ENCODE measurements at places on chromosomes 12 and 14.

DNA sequence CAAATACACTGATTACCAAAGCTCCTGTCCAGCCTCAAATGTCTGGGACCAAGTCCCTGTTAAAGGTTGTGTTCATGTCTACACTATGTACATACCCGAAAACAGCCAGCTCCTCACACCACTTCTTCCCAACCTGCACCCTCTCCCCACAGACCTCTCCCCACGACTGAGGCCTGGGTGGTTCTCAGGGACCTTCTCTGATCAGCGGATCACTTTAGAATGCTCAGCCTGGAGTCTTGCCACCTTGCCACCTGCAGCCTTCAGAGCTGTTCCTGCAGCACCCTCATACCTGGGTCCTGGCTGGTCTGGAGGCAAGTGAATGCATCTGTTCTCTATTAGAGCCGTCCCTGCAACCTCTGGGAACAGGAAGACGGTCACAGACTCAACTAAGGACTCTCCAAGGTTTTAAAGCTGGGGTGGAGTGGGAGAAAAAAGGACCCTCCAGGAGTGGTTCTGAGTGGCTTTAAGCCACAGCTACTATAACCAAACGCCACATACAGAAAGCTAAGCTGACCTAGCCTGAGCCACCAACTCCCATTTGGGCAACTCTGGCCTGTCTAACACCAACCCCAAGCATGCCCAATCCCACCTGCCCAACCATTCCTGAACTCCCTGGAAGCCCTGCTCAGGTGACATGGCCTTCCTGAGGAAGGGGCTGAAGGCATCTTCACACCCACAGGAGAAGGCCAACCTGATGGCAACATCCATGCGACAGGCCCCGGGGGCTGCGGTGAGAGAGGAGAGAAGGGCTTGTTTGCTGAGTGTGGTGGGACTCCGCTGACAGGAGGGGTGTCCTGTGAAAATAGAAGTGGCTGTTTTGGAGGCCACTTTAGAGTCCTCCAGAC is 8.6 kb downstream of the KRT2 start:
- H3K27me3 ChIP-seq, result peaks cover 55% of the 10 kb centered on the region
- peaks cover 5% of the 10 kb centered on the region for H3K4me1 ChIP-seq
- H3K4me3 ChIP-seq, result no peak overlapping the region
- H3K36me3 ChIP-seq, result no peaks in the 10 kb centered on the region

- H3K27ac ChIP-seq, result no peak overlapping the region
- no peak overlapping the region for H3K4me3 ChIP-seq
- no peaks in the 10 kb centered on the region for H3K4me1 ChIP-seq
- peaks cover 57% of the 10 kb centered on the region for H3K27me3 ChIP-seq
- DNase-seq, result no peak
Measured at GRCh38 chr14:92316176-92316575, 6.8 kb upstream of the SLC24A4 start.

GRCh38 chr14:68262567-68262966 is 443.0 kb downstream of the RAD51B start:
- H3K4me3 ChIP-seq, result no peak overlapping the region
- no peak for DNase-seq
- H3K27me3 ChIP-seq, result no peaks in the 10 kb centered on the region
- peaks cover 10% of the 10 kb centered on the region for H3K36me3 ChIP-seq

- DNase-seq, result no peak
- H3K27ac ChIP-seq, result peak overlapping the region; percentile 82
- peak overlapping the region; percentile 32 for H3K4me3 ChIP-seq
- peaks cover 10% of the 10 kb centered on the region for H3K4me1 ChIP-seq
- no peaks in the 10 kb centered on the region for H3K36me3 ChIP-seq
- H3K27me3 ChIP-seq, result peaks cover 10% of the 10 kb centered on the region
Measured at GRCh38 chr12:76952995-76953394, 74.2 kb upstream of the CSRP2 start.

DNA sequence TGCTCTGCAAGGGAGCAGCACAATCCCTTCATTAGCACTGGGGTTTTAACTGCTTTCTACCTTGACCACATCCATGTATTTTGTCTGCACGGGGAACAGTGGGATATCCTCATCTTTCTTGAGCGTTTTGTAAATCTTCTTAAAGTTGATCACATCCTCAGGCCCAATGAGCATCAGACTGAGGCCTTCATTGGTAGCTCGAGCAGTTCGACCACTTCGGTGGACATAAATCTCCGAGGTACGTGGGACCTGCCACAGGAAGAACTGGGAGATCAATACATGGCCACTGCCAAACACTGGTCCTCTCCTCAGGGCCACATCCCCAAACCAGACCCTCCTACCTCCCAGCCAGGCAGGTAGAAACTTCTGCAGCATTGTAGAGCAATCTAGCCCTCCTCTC is 26.1 kb downstream of the DDX24 start:
- no peak overlapping the region for H3K4me3 ChIP-seq
- no peak for DNase-seq
- H3K27ac ChIP-seq, result no peak overlapping the region
- H3K36me3 ChIP-seq, result peaks cover 54% of the 10 kb centered on the region

- H3K4me1 ChIP-seq, result peaks cover 27% of the 10 kb centered on the region
- DNase-seq, result no peak
- H3K27me3 ChIP-seq, result no peaks in the 10 kb centered on the region
Measured at GRCh38 chr12:68370006-68370590, 37.9 kb upstream of the MDM1 start.

DNA sequence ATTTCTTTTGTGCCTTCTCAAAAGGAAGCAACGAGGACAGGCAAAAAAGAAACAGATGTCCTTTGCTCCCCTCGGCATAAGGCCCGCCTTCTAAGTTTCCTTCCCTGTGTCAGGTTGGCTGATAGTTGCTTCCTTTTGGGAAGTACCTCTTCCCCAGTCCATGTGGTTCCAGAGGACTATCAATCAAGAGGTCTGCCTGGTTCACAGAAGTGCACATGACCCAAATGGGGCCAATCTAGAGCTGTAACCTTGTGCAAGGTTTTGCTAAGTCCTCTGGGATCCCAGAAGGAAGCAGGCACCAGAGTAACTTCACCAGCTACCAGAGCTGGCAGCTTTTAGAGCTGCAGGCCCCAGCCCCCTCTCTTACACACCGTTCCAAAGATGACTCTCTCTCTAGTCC is 42.6 kb downstream of the TMEM63C start:
- peaks cover 33% of the 10 kb centered on the region for H3K27me3 ChIP-seq
- DNase-seq, result no peak
- peaks cover 4% of the 10 kb centered on the region for H3K4me1 ChIP-seq
- H3K27ac ChIP-seq, result no peak overlapping the region
- H3K36me3 ChIP-seq, result no peaks in the 10 kb centered on the region

DNA sequence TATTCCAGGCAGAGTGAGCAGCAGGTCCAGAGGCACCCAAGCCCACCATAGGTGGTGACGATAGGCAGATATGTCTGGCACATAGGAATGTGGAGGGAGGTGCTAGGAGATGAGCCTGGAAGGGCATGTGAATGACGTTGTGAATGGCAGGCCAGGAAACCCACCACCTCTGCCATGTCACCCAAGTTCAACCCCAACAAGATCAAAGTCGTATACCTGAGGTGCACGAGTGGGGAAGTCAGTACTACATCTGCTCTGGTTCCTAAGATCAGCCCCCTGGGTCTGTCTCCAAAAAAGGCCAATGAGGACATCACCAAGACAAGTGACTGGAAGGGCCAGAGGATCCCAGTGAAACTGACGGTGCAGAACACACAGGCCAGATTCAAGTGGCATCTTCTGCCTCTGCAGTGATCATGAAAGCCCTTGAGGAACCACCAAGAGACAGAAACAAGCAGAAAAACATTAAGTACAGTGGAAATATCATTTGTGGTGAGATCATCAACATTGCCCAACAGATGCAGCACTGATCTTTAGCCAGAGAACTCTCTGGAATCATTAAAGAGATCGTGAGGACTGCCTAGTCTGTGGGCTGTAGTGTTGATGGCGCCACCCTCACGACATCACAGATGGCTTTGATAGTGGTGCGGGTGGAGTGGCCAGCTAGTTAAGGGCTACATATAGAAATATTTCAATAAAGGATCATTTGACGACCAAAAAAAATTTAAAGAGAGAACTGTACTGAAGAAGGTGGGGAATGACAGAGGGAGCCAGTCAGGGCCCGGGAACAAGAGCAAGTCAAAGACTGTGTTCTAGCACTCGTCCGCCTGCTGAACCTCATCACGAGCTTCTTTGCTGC is 99.7 kb downstream of the ZFP36L1 start:
- no peak for DNase-seq
- no peak overlapping the region for H3K27ac ChIP-seq
- H3K4me3 ChIP-seq, result no peak overlapping the region
- H3K4me1 ChIP-seq, result peaks cover 50% of the 10 kb centered on the region

DNA sequence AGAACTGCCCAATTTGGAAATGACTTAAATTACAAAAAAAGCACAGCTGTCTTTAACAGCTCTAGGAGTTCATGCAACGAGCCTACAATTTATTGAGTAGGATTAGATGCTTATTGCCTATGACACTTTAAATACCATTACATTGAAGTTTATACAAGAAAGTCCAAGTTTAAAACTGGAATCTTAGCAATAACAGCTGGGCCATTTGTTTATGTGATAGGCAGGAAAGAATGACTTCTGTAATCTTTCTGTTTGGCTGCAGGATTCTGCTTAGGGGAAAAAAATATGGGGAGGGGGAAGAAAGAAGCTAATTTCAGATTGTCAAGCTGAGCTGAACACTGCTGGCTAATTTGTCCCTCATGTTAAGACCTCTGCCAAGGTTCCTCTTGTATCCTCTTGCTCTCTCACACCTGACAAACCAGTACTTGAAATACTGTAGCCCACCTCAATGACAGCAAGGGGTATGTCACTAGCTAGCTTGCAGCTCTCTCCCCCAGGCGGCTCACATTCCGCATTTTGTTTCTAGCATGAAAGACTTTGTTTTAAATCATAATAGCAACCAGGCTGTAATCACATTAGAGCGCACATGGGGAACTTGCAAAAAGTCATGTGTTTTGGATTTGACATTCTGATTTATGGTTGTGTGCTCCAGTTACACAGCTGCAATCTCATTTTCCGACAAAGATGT is 384.8 kb downstream of the BMP4 start:
- peaks cover 4% of the 10 kb centered on the region for H3K27me3 ChIP-seq
- no peak for DNase-seq
- no peaks in the 10 kb centered on the region for H3K36me3 ChIP-seq
- no peak overlapping the region for H3K4me3 ChIP-seq
- peaks cover 13% of the 10 kb centered on the region for H3K4me1 ChIP-seq
- H3K27ac ChIP-seq, result no peak overlapping the region

DNA sequence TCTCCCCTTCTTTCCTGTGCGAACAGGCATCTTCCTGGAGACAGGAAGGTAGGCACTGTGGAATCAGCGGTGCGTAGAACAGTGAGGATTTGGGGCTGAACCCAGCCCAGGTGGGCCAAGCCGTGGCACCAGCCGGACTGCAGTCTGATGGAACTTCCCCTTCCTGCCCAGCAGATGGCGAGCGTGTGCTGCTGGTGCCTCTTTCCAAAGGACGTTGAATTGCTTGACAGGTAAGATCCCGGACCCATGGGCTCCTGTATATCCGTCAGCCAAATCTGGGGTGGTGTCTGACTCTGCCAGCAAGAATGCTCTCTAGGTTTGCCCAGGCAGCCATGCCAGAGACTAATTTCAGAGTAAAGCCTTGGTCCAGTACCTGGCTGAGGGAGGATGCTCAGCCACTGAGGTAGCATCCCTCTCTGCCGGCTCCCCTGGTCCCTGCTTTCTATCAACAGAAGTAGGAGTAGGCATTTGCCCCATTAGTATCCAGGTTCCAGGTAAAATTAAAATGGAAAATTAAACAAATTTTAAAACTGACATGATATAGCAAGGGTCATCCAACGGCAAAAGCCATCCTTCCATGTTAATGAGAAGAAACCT is 21.1 kb upstream of the KCNA5 start:
- H3K27ac ChIP-seq, result no peak overlapping the region
- H3K36me3 ChIP-seq, result no peaks in the 10 kb centered on the region
- no peak overlapping the region for H3K4me3 ChIP-seq
- H3K4me1 ChIP-seq, result peaks cover 11% of the 10 kb centered on the region
- no peak for DNase-seq

DNA sequence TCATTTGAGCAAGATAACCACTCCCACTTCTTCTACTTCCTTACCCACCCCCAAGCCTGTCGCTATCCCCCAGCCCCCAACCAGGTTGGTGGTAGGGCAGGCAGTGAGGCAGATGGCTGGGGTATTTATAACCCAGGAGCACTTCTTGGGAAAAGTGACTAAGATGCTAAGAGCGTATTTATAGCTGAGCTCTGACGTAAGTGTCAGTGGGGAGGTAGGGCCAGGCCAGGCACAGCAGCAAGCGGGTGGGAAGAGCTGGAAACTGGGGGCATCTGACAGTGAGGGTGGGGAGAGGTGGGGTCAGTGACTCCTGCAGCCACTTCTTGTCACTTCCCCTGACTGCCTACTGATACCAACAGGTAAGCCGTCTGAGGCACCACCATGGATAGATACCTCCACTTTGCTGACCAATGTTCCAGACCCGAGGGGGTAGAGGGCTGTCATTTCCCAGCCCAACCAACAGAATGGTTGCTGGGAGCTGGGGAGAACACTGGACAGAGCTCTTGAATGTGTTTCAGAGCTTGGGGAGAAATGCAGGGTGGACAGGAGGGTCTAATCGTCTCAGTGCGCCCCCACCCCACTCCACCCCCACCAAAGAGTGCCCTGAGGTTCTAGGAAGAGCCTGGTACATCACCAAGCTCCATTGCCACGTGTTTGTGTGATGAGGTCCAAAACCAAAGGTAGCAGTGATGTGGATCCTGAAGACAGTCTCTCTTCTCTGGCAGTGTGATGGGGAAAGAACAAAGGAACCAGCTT is 2.7 kb upstream of the INHBE start:
- peaks cover 10% of the 10 kb centered on the region for H3K4me1 ChIP-seq
- no peaks in the 10 kb centered on the region for H3K36me3 ChIP-seq
- H3K27me3 ChIP-seq, result peaks cover 3% of the 10 kb centered on the region
- no peak overlapping the region for H3K27ac ChIP-seq
- DNase-seq, result no peak
- no peak overlapping the region for H3K4me3 ChIP-seq

DNA sequence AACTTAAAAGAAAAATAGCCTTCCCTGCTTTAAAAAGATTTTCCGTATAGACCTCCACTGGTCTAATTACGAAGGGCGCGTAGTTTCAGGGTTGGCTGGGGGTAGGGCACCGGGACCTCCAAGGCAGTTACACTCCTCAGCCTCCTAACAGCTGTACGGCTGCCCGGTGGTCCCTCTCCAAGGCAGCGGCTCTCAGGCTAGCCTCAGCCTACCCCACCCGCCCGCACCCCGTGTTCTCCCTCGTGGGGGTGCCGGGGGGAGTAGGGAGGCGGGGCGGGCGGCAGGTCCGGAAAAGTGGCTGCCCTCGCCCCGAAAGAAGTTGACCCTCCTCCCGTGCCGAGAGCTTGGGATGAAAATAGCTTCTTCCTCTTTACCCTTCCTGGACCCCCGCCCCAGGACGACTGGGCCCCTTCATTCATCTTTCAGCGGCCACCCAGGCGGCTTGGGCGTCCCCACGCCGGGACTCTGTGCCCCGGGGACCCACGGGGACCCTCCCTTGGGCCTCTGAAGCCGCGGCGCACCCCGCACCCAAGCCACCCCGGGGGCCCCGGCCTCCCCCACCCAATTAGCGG is 991 bp upstream of the RCOR1 start:
- peak overlapping the region; percentile 96 for H3K27ac ChIP-seq
- H3K4me1 ChIP-seq, result peaks cover 29% of the 10 kb centered on the region
- DNase-seq, result peak; percentile 75
- H3K27me3 ChIP-seq, result no peaks in the 10 kb centered on the region

- DNase-seq, result no peak
- no peak overlapping the region for H3K4me3 ChIP-seq
- no peak overlapping the region for H3K27ac ChIP-seq
- H3K4me1 ChIP-seq, result no peaks in the 10 kb centered on the region
Measured at GRCh38 chr14:100874411-100875091, 29.0 kb downstream of the RTL1 start.

- no peak overlapping the region for H3K4me3 ChIP-seq
- no peaks in the 10 kb centered on the region for H3K36me3 ChIP-seq
- DNase-seq, result no peak
- no peaks in the 10 kb centered on the region for H3K4me1 ChIP-seq
- no peak overlapping the region for H3K27ac ChIP-seq
Measured at GRCh38 chr12:68904351-68904962, 28.5 kb downstream of the CPM start.

Data from type B pancreatic cell (in vitro differentiated cells).